ENCODE measurements at places on chromosomes 6 and 20.

DNA sequence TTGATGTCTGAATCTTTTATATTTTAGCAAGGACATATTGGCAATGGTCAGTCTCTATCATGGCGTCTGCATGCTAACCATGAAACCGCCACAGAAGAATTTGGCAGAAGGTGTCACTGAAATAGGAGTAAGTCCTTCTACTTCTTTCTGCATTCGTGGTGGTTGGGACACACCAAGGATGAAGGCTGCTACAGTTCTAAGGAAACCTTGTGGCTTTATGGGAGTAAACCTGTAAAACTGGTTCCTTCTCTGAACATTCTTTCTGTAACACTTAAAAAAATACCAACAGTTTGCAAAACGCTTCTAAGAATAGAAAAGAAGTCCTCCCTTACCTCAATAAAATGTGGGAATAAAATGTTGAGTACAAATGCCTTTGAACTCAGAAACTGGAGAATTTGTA, 195.3 kb downstream of the SLC24A3 start:
- DNase-seq, result no peak

DNA sequence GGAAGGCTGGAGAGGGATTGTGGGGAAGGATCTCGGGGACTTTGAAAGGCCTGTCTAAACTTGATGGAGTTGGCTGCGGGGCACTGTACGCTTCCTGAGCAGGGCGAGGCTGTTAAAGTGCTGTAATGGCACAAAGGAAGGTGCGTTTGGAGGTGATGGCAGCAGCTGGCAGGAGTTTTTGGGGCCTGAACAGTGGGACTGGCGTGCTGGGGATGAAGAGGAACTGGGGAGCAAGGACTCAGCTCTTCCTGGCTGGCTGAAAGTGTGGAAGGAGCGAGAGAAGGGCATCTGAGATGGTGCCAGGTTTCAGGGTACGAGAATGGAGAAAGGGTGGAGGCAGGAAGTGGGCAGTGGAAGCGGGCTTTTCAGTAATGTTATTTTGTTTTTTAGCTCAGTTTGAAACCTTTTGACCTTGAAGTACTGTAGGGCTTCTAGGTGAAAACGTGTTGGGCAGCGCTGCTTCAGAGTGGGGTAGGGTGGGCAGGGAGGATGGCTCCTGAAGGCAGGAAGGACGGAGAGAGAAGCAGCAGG, 8.0 kb downstream of the TMEM181 start:
- DNase-seq, result no peak

GRCh38 chr6:28789553-28790083, 134.2 kb downstream of the TRIM27 start:
- no peak for DNase-seq

DNA sequence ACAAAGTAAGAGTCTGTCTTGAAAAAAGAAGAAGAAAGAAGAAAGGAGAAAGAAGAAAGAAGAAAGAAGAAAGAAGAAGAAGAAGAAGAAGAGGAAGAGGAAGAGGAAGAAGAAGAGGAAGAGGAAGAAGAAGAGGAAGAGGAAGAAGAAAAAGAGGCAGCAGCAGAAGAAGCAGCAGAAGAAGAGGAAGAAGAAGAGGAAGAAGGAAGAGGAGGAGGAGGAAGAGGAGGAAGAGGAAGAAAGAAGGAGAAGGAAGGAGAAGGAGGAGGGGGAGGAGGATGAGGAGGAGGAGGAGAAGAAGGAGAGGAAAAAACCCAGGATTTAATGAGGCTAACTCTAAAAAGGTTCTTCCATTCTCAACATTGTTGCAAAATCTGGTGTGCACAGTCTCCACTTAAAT, 95.4 kb upstream of the PDE10A start:
- no peak for DNase-seq

DNA sequence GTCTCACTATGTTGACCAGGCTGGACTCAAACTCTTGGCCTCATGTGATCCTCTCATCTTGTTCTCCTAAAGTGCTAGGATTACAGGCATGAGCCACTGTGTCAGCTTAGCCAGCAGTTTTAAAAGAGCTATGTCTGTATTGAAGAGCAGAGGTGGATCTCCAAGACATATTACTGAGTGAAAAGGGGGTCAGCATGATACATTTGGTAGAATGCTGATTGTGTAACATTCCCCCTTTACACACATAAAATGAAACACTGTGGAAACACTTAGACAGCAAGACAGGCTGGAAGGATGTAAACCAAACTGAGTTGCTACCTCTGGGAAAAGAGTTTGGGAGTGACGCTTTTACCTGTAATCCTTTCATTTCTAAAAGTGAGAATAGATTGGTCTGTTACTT, 1.7 kb upstream of the RIPOR3 start:
- DNase-seq, result no peak

GRCh38 chr6:100892693-100893092, 11.6 kb upstream of the ASCC3 start:
- DNase-seq, result no peak

DNA sequence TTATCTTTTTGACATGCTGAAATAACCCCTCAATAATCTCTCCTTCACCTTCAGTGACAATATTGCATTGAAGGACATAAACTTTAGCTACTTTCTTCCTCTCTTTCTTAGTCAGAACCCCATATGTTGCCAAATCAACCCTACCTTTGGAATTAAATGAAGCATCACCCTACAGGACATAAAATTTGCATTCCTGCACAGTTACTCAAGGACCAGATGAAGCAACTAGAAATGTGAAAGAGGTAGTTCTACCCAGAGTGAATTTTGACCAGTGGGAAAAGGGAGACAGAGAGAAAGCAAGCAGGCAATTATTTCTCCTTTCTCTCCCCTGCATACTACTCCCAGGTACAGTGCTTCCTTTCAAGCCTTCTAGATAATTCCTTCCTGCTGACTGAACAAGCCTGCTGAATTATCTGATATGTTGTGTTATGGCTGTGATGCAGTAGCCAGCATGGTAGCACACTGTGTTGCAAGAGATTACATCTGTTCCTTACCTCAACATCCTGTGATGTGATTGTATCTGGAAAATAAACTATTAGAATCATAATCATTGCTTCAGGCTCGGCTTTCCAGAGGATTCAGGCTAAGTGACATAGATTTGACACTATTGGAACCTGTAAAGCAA, 16.6 kb downstream of the TENT5A start:
- no peak for DNase-seq

Data from nephron progenitor cell (in vitro differentiated cells).